Inflammatory macrophage treated with lipopolysaccharide for 1 hour (primary cell): ENCODE measurements at places on chromosomes 16 and 17.

GRCh38 chr16:77888871-77889270, 100.5 kb downstream of the VAT1L start:
- no peak for DNase-seq

GRCh38 chr16:49521734-49522325, 148.2 kb downstream of the C16orf78 start:
- no peak for DNase-seq

GRCh38 chr17:47717979-47718621, 14.9 kb upstream of the TBX21 start:
- no peak for DNase-seq

GRCh38 chr17:21016826-21017225, 26.0 kb downstream of the USP22 start:
- no peak for DNase-seq

GRCh38 chr16:22743401-22743800, 70.6 kb upstream of the HS3ST2 start:
- DNase-seq = peak; percentile 47

- peak; percentile 89 for DNase-seq
These were observed 40.3 kb downstream of the CYB561 start for GRCh38 chr17:63405741-63406261.

GRCh38 chr16:54275956-54276355, 10.6 kb downstream of the IRX3 start:
- no peak for DNase-seq

- DNase-seq = no peak
These were observed 10.9 kb downstream of the SMCR8 start for GRCh38 chr17:18326039-18326438.
